PC-3 (cell line): ENCODE measurements at places on chromosomes 1 and 21. TPM values are rescaled to one million over a fixed set of nuclear protein-coding genes. Genes with fewer than 3 reads are reported as not detected.

GRCh38 chr1:215358356-215358755 is 208.7 kb upstream of the KCTD3 start:
- H3K4me1 ChIP-seq, result no peaks in the 10 kb centered on the region
- no peak for DNase-seq
- no peaks in the 10 kb centered on the region for H3K36me3 ChIP-seq
- no peak overlapping the region for H3K4me3 ChIP-seq

The NTMT2 gene
- not detected in 2 replicates for total RNA-seq

The GAS5 gene
- total RNA-seq, result 99.2 and 112 TPM in 2 replicates

The GPR37L1 gene
- total RNA-seq, result 0.04 TPM in 1 of 2 replicates, not detected in the other

The ERICH3 gene
- not detected in 2 replicates for total RNA-seq

The TNFRSF14 gene
- 21.1 and 25.5 TPM in 2 replicates for total RNA-seq

DNA sequence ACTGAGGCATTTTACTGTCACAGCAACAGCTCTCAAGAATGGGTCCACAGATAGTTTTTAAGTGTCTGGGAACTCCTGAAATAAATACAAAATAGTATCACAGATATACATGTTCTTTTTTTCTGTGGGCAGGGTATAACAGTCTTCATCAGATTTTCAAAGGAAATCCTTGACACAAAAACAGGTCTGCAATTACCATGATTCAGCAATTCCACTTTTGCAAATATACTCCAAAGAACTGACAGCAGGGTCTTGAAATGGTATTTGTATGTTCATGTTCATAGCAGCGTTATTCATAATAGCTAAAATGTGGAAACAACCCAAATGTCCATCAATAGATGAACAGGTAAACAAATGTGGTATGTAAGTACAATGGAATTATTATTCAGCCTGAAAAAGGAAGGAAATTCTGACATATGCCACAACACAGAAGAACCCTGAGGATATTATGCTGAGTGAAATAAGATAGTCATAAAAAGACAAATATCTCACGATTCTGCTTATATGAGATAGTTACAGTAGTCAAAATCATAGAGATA is 85.0 kb downstream of the EPS15 start:
- no peaks in the 10 kb centered on the region for H3K27me3 ChIP-seq
- peaks cover 12% of the 10 kb centered on the region for H3K4me1 ChIP-seq
- H3K4me3 ChIP-seq, result no peak overlapping the region
